ENCODE measurements at places on chromosomes 7 and 10. TPM values are rescaled to one million over a fixed set of nuclear protein-coding genes. Genes with fewer than 3 reads are reported as not detected.

CTTNBP2 gene
- 5.4 TPM for total RNA-seq

DNA sequence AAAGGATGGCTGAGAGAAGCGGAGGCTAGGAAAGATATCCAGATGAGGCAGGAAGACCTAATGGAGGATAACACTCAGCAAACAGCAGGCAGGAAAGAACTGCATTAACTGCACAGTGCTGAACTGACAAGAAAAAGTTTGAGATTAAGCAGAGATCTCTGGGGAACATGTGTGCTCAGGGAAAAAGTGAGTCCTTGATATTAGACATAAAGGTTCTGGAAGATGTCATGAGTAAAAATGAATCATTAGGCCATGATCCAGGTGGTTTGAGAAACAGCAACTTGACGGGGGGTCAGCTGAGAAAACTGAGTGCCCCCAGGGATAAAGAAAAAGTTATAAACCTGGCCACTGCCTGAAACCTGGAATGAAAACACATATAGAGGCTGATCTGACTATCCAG lies 27.3 kb upstream of the ANK3 start:
- DNase-seq: no peak

- DNase-seq: no peak
These were observed 108.8 kb upstream of the IFRD1 start for GRCh38 chr7:112341464-112341863.

DNA sequence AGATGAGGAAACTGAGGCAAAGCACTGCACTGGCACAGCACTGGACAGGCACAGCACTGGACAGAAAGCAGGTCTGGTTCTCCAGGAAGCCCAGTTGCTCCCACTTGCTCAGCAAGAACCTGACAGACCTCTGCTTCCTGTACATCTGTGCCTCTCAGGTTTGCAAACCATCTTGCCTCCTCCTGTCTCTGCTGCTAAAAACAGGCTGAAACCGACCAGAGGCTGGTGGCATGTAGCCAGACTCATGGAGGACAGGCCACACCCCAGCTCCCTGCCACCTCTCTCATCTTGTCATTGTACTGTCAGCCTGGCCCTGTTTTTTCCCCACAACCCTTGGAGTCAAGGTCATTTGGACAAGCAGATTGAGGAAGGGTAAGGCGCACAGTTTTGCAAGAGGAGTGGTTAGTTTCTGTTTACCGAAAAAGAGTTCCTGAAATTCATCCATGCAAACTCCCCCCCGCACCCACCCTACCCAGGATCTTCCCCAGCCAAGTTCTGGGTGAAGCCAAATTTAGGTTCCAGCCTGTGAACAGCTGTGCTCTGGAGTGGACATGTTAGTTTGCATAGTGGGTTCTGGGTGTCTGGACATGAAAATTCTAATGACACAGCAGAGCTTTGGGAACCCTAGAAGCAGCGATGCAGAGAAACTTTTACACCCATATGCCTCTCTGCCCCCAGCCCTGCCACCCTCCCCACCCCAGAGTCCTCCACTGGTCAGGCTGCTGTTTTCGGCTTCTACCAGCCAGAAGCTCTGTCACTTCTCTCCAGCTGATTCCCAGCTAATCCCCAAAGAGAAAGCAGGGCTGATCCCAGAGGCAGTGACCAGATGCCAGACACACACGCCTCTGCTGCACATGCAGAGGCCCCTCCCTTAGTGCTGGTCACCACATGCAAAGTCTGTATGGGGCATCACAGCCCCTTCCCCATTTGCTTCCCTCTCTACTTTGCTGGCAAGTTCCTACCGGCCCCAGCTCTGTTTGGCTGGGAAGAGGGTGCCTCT lies 8.5 kb upstream of the C10orf105 start:
- DNase-seq: no peak

GRCh38 chr7:95686109-95686508 lies 86.2 kb upstream of the DYNC1I1 start:
- peak; percentile 54 for DNase-seq

ITGB1 gene
- 366 TPM for total RNA-seq

GRCh38 chr7:14999331-14999730 lies 96.8 kb upstream of the DGKB start:
- no peak for DNase-seq

DNA sequence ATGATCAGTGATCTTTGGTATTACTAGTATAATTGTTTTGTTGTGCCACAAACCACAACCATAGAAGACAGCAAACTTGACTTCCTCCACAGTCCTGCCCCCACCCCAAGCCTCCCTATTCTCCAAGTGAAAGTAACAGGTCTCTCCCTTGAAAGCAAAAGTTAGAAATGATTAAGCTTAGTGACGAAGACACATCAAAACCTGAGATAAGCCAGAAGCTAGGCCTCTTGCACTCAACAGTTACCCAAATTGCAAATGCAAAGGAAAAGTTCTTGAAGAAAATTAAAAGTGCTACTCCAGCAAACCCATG lies 7.5 kb downstream of the SAR1A start:
- no peak for DNase-seq

DNA sequence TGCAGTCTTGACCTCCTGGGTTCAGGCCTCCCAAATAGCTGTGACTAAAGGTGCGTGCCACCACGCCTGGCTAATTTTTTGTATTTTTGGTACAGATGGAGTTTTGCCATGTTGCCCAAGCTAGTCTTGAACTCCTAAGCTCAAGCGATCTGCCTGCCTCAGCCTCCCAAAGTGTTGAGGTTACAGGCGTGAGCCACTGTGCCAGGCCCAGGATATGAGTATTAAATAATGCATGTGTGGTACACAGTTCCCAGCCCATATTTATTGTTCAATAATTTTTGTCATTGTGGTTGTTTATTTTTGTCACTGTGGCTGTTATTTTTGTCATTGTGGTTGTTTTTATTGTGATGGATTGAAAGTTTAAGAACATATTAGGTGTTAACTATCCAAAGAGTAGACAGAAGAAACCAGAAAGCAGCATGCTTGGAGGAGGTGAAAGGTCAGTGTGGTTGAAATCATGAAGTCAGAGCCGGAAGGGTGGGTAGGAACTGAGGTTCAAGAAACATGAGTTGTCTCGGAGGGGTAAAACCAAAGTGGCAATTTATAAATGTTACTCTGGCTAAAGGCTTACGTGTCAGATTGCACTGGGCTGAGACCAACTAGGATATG lies 45.0 kb downstream of the MRC1 start:
- DNase-seq: no peak

ZNF679 gene
- total RNA-seq: not detected

CLIP2 gene
- total RNA-seq: 40.1 TPM

GRCh38 chr10:69367469-69367868 lies 49.2 kb downstream of the TACR2 start:
- DNase-seq: no peak
